ENCODE measurements at places on chromosomes 11 and 22. TPM values are rescaled to one million over a fixed set of nuclear protein-coding genes. Genes with fewer than 3 reads are reported as not detected.

Gene DCDC1
- total RNA-seq, result not detected

Gene FXYD6
- total RNA-seq, result 15.9 TPM

Gene GAS2
- total RNA-seq, result 2.4 TPM

- DNase-seq, result no peak
Observed at GRCh38 chr11:15852179-15852578, 504.2 kb downstream of the SOX6 start.

GRCh38 chr11:31303644-31304180 lies 65.8 kb downstream of the DCDC1 start:
- DNase-seq, result no peak

GRCh38 chr22:49203091-49203858 lies 624.4 kb downstream of the BRD1 start:
- DNase-seq, result peak; percentile 65

GRCh38 chr11:108654994-108655631 lies 9.8 kb upstream of the DDX10 start:
- DNase-seq, result no peak

- no peak for DNase-seq
Observed at GRCh38 chr22:26570864-26571525, 18.9 kb downstream of the TPST2 start.

Measured in suprapubic skin (tissue), 4 donors.